Esophagus muscularis mucosa (tissue), 4 donors: ENCODE measurements at places on chromosomes 5 and 9.

- no peak for DNase-seq
Measured at GRCh38 chr5:69517763-69518212, 25.2 kb downstream of the OCLN start.

GRCh38 chr9:119556129-119556875 lies 187.1 kb upstream of the BRINP1 start:
- no peak for DNase-seq

GRCh38 chr5:20494706-20495105 lies 506.7 kb upstream of the CDH18 start:
- DNase-seq = no peak

- DNase-seq = no peak
Measured at GRCh38 chr5:82862711-82863110, 214.5 kb downstream of the TMEM167A start.

DNA sequence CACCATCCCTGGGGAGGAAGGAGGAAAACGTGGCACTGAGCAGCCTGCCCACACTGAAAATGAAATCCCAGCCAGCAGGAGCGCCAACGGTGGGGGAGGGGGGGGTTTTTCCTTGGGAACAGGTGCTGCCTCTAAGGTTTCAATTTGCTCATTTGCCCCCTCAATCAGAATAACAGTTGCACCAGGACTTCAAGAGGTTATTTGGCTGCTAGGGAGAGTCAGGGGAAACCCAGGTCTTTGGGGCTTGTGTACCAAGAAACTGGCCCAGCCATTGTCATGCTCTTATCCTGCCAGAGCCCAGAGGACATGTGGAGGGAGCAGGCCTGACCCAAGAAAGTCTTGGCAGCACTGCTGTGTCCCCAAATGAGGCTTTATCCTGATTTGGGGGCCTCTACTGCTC lies 66.5 kb downstream of the NDFIP1 start:
- no peak for DNase-seq

GRCh38 chr9:122929796-122930354 lies 1.4 kb downstream of the ZBTB26 start:
- no peak for DNase-seq

DNA sequence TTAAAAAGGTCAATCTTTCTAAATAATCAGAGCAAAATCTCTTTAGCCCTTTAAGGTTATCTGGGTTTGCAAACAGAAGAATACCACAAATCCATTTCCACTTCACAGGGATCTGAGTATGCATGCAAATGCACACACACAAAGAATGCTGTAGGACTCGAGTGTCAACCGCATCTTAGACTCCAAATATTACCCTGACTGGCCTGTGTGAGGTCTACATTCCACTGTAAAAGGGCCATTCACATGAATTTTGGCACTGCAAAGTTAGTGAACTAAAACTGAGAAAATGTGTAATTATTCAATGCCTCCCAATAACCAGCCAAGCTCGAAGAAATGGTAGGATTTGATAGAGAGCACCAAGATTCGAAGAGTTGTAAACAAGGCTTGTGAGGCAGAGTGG lies 199.9 kb downstream of the AGTPBP1 start:
- no peak for DNase-seq

GRCh38 chr5:4532705-4533080 lies 607.4 kb upstream of the ADAMTS16 start:
- no peak for DNase-seq

DNA sequence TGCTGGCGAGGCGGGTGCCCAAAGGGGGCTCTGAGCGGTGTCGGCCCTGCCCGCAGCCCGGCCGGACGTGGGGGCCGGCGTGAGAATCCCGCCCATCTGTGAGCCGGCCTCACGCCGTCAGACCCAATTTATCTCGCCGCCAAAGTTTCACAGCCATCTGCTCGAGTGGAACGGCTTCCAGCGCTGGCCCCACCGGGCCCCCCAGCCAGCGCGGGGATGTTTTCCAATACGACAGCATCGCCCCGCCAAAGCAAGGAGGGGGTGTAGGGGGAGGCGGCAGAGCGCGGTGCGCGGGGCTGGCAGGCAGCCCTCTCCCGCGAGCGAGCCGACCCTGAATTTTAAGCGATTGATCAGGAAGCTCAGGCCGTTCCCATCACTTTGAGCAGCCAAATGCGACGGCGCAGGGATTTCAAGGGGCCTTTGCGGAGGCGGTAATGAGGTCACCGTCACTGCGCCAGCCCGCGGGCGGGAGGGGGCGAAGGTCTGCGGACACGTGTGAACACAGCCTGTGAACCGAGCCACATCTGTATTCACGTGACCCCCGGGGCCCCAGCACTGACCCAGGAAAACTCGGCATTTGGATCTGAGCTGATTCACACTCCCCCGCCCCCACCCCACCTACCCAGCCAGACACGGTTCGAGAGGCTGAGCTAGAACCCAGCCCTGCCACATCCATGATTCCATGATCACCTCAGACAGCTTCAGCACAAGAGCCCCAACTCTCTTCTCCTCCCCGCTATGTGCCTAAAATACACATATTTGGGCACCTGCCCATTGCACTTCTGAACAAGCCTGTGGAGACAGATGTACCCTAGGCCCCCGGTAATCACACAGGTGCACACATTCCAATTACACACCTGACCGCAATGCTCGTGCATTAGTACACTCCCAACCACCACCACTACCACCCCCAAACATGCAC lies 47.8 kb upstream of the PSD2 start:
- no peak for DNase-seq

- DNase-seq = no peak
Measured at GRCh38 chr5:52870448-52870847, 82.7 kb downstream of the ITGA1 start.

GRCh38 chr9:89317282-89317681 lies 1.0 kb upstream of the SECISBP2 start:
- no peak for DNase-seq

GRCh38 chr5:149498724-149499336 lies 52.4 kb downstream of the CSNK1A1 start:
- no peak for DNase-seq

DNA sequence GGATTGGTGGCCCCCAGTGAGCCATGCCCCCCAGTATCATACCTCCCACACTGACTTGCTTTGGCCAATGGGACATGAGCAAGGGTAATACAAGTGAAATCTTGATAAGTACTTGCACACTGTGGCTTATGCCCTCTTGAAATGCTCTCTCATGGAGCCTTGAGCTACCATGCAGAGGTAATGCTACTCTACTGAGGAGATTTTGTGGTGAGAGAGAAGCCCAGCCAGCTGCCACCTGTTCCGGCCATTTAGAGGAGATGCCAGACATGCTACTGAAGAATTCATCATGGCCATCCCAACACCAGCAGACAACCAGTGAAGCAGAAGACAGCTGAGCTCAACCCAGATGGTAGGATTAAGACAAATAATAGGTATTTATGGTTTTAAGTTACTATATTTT lies 299.5 kb downstream of the MEF2C start:
- DNase-seq = no peak

- peak; percentile 93 for DNase-seq
Measured at GRCh38 chr9:77848897-77849296, 182.7 kb downstream of the GNAQ start.

DNA sequence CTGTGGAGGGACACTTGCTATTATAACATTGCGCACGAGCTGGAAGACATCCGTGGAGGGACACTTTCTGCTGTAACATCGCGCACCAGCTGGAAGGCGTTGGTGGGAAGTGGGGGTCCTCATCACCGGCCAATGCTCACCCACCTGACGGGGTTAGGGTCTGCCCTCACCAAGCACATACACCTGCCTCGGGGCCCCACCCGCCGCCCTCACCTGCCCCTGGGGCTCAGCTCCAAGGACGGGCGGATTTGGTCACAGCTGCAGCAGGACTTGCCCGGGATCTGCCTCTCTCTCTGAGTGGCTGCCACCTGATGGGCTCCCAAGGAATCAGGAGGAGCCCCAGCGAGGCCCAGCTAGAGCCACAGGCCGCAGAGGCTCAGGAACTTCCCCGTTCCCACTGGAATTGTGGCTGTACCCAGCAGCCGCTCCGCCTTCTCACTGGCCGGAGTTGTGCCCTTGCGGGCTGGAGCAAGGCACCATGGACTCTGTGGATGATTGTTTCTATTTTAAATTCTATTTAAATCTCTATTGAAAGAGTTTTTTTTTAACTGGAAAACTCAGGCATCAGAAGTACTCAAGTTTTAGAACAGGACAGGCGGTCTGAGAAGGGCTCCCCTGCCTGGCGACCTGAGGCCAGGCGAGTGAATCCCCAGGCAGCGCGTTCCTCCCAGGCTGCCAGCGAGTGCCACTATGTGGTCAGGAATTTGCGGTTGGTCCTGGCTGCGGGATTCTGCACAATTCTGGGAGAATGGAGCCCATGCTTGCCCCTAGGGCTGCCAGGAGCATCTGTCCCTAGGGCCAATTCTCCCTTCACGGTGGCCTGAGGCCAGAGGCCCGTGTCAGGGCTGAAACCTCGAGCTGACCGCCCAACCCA lies 38.9 kb upstream of the SLC6A3 start:
- no peak for DNase-seq

- DNase-seq = no peak
Measured at GRCh38 chr5:143244990-143245389, 158.5 kb downstream of the NR3C1 start.

DNA sequence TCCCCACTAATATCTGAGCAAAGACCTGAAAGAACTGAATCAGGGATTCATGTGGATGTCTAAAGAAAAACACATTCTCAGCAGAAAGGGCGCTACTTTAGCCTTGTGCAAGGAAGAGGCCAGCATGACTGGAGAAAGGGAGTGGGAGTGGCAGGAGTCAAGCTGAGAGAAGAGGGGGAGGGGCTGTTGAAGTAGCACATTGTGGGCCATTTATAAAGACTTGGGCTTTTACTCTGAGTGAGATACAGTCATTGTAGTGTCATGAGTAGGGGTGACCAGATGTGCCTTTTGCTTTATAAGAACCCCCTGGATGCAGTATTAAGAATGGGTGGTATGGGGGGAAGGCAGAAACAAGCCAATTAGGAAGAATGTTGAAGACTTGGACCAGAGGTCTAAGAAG lies 452.8 kb downstream of the ENC1 start:
- DNase-seq = peak; percentile 60

GRCh38 chr9:118215549-118215948 lies 511.3 kb downstream of the TLR4 start:
- DNase-seq = no peak

- DNase-seq = no peak
Measured at GRCh38 chr9:114366334-114367128, 21.3 kb downstream of the AKNA start.

DNA sequence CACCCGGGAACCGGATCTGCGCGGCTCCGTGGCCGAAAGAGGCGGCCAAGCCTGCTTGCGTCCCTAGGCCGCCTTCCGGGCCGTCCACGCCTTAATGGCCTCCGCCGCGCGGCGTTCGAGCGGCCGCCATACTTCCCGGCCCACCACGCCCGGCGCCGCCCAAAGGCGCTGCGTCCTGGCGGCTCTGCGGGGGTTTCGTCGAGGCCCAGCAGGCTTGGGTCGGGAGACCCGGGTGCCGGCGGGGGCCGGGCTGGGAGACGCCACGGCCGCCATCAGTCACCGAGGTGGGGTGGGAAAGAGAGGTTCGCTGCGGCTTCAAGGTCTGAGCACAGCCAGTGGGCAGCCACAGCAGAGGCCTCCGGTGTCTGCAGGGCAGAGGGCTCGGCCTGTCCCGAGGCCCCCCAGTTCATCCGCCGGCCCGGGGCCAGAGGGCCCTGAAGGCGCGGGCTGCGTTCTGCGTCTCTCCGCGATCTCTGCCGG lies 545.8 kb upstream of the CDH10 start:
- DNase-seq = no peak

DNA sequence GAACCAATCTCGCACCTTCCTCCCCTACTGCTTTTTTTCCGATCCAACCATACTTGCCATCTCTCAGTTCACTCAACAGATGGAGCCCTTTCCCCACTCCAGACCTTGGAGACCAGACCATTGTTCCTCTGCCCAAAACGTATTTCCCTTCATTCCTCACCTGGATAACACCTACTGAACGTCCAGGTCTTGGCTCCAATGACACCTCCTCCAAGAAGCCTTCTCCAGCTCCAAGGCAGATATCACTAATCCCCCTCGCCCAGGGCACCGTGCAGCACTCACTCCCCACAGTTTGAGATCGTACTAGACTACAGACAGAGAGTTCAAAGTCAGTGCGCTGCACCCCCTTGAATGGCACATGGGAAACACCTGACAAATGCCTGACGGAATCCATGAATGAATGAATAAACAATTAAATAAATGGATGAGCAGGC lies 47.1 kb upstream of the AKNA start:
- no peak for DNase-seq

GRCh38 chr5:125823572-125823971 lies 599.6 kb upstream of the GRAMD2B start:
- no peak for DNase-seq

DNA sequence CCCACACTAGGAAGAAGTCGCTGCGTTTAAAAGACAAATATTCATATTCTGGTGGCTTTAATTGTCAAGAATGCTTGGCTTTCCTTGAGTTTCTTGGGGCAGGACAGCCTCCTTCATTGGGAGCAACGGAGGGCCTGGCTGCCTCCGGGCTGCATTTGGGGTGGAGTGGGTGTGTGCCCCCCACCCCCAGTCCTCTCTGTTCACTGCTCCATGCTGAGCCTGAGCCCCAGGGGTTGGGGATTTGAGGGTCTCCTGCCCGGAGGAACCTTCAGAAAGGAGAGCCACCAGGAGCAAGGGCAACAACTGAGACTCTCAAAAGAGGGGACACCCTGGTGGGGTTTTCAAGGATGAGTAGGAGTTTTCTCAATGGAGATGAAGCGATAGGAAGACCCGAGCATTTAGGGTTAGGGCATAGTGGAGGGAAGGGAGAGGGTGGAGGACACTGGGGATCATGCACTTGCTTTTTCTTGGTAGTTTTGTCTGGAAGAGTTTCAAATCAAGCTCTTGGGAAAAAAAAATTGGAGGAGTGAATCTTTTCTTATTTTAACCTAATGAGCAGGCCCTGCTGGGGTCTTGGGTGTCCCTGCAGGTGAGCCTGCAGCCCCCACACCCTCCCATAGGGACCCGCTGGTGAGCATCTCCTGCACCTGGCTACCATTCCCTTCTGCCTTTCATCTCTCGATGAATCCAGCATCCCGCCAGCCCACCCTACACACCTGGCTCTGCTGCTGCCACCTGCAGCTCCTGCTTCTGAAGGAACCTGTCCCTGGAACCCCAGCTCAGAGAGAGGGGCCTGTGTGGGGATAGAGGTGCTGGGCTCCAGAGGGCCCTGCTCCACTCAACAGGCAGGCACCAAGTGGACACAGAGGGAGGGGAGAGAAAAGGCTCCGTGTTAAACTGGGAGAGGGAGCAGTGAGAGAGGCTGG lies 4.1 kb downstream of the SLC6A19 start:
- no peak for DNase-seq

DNA sequence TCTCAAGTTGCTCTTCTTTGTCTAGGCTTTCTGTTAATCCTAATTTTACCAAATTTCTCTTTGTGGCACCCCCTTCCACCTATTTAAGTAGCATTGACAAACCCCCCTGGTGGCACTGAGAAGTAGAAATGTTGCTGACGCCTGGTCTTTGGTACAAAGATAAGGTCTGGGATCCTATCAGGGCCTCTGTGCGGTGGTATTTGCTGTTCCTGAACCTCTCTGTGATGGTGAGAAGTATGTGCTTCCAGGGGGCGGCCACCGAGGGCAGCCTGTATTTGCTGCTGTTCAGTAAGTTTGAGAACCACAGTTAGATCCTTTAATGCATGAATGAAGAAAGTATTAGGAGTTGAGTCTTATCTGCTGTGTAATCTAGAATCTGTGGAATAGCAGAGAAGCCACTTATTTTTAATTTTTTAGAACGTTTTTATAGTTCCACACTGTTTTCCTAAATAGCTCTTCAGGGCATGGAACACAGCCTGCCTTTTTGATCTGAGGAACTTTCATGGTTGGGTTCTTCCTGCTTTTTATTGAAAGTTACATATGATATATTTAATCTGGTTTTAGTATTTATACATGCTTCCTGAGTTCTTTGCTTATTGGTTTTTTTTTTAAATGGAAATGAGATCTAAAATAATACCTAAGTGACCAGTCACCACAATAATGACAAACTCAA lies 124.2 kb downstream of the TRIO start:
- no peak for DNase-seq

GRCh38 chr5:28009576-28009975 lies 971.2 kb upstream of the CDH9 start:
- DNase-seq = no peak
